ENCODE measurements at places on chromosomes 5 and 9. TPM values are rescaled to one million over a fixed set of nuclear protein-coding genes. Genes with fewer than 3 reads are reported as not detected.
A peak's percentile ranks its signal among the peaks of the same experiment; 100 is the strongest.

GRCh38 chr5:119353686-119354366, 2.0 kb upstream of the TNFAIP8 start:
- DNase-seq: no peak
- peaks cover 22% of the 10 kb centered on the region for H3K4me1 ChIP-seq
- no peaks in the 10 kb centered on the region for H3K36me3 ChIP-seq
- H3K27ac ChIP-seq: no peak overlapping the region
- no peak overlapping the region for H3K4me3 ChIP-seq
- H3K27me3 ChIP-seq: no peaks in the 10 kb centered on the region

DNA sequence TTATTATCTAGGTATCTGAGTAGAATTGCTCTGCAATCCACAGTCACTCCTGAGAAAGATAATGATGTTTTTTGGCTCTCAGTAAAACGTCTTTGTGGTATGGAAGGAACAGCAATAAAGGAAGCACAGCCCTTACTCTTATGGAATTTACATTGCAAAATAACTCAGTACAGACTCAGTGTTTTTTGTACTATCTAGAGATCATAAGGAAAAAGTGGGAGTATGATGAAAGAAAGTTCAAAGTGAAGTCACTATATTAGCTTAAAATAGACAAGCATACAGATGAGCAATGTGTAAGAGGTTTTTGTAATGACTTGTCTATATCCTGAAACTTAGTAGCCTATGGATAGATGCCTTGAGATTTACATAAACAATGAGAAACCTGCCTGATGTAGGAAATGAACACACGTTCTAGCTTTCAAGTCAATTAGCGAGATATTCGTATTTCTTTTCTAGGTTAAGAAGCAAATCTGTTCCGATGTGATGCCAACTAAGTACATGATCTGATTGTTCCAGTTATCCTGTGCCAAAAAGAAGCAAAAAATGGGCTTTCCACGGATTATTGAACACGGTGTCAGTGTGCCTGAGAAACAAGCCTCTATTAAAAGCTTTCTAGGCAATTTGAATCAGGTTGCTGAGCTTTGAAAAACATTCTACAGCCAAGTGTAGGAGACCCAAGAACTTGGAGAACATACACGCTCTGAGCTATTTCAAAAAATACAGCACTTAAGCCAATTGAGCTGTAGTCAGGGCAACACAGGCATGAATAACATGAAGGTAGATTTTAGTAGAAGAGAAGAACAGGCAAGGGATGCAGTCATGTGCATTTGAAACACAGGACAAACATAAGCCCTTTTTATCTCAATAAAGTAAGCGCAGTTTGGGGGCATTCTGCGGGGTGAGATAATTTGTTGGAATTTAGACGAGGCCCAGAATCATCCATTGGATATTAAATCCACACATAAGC, 86.3 kb upstream of the TAF11L2 start:
- H3K27ac ChIP-seq: no peak overlapping the region
- H3K4me3 ChIP-seq: no peak overlapping the region
- peak; percentile 58 for DNase-seq
- no peaks in the 10 kb centered on the region for H3K4me1 ChIP-seq

Gene PCDHGB5
- total RNA-seq: 1.2 TPM

DNA sequence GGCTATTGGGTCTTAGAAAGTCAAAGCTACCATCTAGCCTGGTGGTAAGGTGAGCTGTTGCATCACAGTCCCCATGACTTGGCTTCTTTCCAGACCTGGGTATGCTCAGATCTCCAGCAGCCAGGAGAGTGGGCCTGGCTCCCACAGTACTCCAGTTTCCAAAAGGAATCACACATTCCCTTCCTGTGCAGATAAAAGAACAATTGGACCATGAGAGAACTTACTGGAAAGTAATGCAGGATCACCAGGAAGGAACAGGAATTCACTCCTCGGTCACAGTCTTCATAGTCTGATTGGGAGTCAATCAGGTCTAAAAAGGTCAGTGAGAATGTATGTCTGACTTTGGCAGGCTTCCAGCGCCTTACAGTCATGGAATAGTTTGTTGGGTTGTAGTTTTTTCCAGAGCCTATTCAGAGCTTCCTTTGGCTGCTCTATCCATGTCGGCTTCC, 47.8 kb upstream of the CD180 start:
- no peaks in the 10 kb centered on the region for H3K27me3 ChIP-seq
- H3K27ac ChIP-seq: no peak overlapping the region
- peak; percentile 55 for DNase-seq
- H3K4me1 ChIP-seq: peaks cover 11% of the 10 kb centered on the region

DNA sequence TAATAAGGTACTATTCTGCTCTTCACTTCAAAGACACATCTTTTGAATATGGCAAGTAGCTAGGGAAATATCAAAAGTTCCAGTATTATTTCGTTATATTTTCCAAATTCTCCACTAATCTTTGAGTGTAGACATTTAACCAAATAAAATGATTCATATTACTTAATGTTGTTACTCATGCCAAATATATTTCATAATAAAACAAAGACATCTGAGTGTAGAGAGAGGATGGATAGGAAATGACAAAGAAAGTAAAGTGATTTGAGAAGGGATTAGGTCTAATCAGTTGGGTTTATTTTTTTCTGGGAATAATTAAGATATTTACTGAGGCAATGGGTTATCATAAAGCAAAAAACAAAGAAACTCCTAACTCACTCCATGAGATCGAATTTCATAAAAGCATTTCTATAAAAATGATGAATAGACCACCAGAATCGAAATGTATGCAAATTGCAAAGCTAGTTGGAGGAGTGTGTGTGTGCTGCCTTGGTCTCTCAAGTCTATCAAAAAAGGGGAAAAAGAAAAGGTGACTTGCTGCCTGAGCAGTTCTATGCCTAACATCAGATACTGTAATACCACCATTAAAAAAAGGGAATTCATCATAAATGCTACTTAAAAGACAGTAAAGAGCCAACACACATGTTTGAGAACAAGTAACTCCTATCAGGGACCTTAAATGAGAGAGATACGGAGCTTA, 255.5 kb downstream of the PDE4D start:
- no peaks in the 10 kb centered on the region for H3K27me3 ChIP-seq
- no peaks in the 10 kb centered on the region for H3K4me1 ChIP-seq
- H3K36me3 ChIP-seq: no peaks in the 10 kb centered on the region
- DNase-seq: no peak
- H3K27ac ChIP-seq: no peak overlapping the region

DNA sequence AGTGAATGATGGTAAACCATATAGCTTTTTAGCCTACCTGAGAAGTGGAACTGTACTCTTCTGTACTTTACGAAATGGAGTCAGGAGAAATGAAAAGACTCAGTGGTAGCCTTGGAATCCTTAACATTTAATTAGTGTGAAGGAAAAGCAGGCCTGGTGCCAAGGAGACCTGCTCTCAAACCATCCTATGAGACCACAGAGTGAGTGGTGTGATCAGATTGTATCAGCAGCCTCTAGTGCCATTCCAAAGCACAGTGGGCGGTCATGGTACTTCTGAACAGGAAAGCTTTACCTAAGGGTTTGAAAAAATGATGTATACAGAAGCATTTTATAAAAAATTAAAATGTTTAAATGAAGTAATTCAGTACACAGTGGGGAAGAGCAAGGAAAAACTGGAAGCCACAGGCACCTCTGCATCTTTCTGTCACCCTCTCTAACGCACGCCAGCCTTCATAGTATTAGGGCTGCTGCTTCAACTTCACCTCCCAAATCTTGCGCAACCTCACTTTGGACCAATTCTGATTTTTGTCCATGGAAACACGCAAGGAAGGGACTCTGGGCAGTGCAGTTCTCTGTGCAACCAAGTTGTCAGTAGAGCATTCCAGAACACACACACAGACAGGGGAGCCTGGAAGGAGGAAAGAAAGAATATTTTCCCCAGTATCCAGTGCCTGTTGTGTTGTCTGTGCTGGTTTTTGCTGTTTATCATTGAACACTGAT, 203.7 kb downstream of the SH3GL2 start:
- H3K4me3 ChIP-seq: no peak overlapping the region
- H3K4me1 ChIP-seq: no peaks in the 10 kb centered on the region
- H3K36me3 ChIP-seq: no peaks in the 10 kb centered on the region

- no peaks in the 10 kb centered on the region for H3K27me3 ChIP-seq
- H3K4me3 ChIP-seq: no peak overlapping the region
- no peaks in the 10 kb centered on the region for H3K4me1 ChIP-seq
These were observed 244.6 kb upstream of the TRIM32 start for GRCh38 chr9:116442528-116442927.

DNA sequence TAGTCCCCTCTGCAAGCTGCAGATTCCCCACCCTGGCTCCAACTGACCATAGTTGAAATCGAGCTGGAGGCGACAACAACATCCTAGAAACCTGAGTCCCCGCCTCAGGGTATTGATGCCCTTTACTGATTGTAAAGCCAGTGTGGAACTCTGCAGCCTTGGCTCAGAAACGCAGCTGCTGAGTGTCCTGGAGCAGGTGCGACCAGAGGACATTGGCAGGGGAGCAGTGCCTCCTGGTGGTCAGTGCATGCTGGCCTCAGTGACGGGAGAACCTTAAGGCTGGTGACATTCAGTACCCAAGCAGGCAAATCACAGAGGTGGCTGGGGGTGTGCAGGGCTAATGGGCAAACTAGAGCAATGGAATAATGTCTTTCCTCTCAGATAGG, 20.4 kb upstream of the ZNF354B start:
- H3K4me3 ChIP-seq: no peak overlapping the region
- H3K27ac ChIP-seq: no peak overlapping the region
- H3K27me3 ChIP-seq: no peaks in the 10 kb centered on the region
- H3K36me3 ChIP-seq: no peaks in the 10 kb centered on the region
- no peaks in the 10 kb centered on the region for H3K4me1 ChIP-seq

GRCh38 chr9:131981116-131981776, 98.4 kb downstream of the MED27 start:
- H3K36me3 ChIP-seq: no peaks in the 10 kb centered on the region
- no peak overlapping the region for H3K4me3 ChIP-seq
- peak; percentile 32 for DNase-seq
- peaks cover 33% of the 10 kb centered on the region for H3K4me1 ChIP-seq
- H3K27me3 ChIP-seq: no peaks in the 10 kb centered on the region
- H3K27ac ChIP-seq: no peak overlapping the region

Gene KIF24
- 2.7 TPM for total RNA-seq

Gene IL4
- not detected for total RNA-seq
